Naive thymus-derived CD8-positive, alpha-beta T cell (primary cell): ENCODE measurements at places on chromosomes 12 and 14. TPM values are rescaled to one million over a fixed set of nuclear protein-coding genes. Genes with fewer than 3 reads are reported as not detected.

Gene KLRC4
- polyA plus RNA-seq, result 1.3 TPM

GRCh38 chr14:24692382-24693352, 58.7 kb upstream of the GZMB start:
- H3K36me3 ChIP-seq, result no peaks in the 10 kb centered on the region
- peaks cover 15% of the 10 kb centered on the region for H3K4me1 ChIP-seq
- peak overlapping the region; percentile 27 for H3K27ac ChIP-seq
- H3K27me3 ChIP-seq, result no peaks in the 10 kb centered on the region
- no peak for DNase-seq
- peak overlapping the region; percentile 66 for H3K4me3 ChIP-seq

DNA sequence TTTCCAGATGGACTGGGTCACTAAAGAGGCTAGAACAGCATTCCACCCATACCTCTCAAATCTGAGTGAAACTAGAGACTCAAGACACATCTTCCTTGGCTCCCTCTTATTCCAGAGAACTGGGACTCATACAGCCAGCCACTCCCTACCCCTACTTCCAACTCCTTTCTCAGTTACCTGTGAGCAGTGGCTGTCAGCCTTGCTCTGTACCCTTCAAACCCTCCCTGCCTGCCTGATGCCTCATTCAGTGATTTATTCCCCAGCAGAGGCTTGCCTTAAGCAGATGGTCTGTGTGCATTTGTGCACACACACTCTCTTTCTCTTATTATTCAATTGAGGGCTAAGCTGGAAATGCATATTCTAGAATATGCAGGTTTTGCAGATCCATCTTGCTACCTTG, 14.6 kb downstream of the GPR84 start:
- H3K27ac ChIP-seq, result no peak overlapping the region
- H3K36me3 ChIP-seq, result peaks cover 8% of the 10 kb centered on the region
- DNase-seq, result no peak
- peaks cover 15% of the 10 kb centered on the region for H3K4me1 ChIP-seq

DNA sequence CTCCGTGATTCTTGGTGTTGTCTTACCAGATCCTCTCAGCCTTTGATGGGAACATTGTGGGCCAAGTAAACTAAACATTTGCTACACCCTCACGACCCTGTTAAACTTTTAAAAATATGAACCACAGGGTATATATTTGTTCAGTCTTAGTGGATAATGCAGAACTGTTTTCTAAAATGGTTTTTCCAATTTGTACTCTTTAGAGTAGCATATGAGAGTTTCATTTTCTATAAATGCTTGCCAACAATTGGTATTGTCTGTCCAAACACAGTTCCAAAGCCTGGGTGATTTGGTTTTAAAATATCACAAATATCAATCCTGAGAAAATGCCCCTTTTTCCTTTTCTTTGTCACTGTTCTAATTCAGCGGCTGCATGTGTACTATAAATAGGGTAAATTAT, 6.7 kb upstream of the IL22 start:
- no peaks in the 10 kb centered on the region for H3K36me3 ChIP-seq
- H3K27me3 ChIP-seq, result no peaks in the 10 kb centered on the region
- H3K27ac ChIP-seq, result no peak overlapping the region
- no peak overlapping the region for H3K4me3 ChIP-seq
- no peak for DNase-seq
- H3K4me1 ChIP-seq, result peaks cover 5% of the 10 kb centered on the region

DNA sequence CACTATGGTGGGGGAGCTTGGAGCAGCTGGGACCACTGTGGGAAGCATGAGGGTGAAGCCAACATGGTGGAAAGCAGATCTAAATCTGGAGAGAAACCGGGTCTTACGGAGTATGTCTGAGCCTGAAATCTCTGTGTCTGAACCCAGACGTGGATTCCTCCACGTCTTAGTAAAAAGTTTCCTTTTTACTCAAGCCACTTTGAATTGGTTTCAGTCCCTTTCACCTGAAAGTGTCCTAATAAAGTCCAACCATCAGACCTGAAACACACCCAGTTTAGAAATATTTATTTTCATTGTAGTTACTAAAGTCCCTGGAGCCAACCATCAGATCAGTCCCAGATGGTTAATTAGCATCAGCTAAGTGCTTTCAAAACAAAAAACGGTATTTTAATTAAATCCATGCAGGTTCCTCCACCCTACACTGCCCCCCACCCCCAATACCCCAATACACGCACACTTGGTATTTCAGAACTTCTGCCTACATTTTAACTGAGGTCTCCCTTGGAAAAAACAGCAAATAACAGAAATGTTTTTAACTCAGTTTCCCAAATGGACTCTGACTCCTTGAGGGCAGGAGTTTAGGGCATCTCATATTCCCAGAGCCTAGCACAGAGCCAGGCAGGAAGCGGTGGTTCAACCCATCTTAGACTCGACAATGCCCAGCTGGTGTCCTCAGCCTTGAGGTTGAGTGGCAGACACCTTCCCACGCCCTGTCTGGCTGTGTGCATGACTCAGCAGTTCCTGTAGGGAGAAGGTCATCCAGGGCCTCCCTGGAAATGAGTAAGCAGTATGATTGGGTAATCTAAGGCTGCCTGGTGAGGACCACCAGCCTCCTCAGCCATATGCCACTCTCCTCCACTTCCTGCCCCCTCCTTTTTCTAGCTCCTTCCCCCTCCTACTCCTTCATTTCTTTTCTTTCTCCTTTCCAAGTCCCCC, 175.8 kb downstream of the TTC8 start:
- DNase-seq, result no peak
- no peak overlapping the region for H3K27ac ChIP-seq
- no peaks in the 10 kb centered on the region for H3K4me1 ChIP-seq
- peaks cover 29% of the 10 kb centered on the region for H3K27me3 ChIP-seq

GRCh38 chr12:23906329-23906728, 43.1 kb downstream of the SOX5 start:
- H3K27me3 ChIP-seq, result no peaks in the 10 kb centered on the region
- H3K4me3 ChIP-seq, result no peak overlapping the region

DNA sequence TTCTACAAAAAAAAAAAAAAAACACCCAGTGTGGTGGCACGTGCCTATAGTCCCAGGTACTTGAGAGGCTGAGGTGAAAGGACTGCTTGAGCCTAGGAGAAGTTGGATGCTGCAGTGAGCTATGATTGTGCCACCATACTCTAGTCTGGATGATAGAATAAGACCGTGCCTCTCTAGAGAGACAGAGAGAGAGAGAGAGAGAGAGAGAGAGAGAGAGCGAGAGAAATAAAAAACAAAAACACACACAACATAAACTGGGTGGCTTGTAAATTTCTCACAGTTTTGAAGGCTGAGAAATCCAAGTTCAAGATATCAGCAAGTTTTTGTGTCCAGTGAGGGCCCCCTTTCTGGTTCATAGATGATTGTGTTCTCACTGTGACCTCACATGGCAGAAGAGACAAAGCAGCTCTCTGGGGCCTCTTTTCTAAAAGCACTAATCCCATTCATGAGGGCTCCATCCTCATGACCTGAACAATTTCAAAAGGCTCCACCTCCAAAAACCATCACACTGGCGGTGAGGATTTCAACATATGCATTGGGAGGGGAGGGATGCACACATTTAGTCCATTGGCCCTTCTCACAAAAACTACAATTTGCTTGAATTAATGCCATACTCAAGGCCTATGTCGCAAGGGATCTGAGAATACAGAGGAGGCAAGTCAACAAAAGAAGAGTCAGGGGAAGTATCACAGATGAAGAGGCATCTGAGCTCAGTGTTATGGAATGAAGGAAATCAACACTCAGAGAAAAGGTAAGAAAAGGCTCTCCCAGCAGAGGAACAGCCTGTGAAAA, 94.9 kb downstream of the PPM1H start:
- no peaks in the 10 kb centered on the region for H3K36me3 ChIP-seq
- peaks cover 12% of the 10 kb centered on the region for H3K27me3 ChIP-seq
- no peak for DNase-seq
- H3K4me3 ChIP-seq, result no peak overlapping the region
- no peak overlapping the region for H3K27ac ChIP-seq

- peaks cover 2% of the 10 kb centered on the region for H3K4me1 ChIP-seq
- H3K27me3 ChIP-seq, result peaks cover 5% of the 10 kb centered on the region
- no peak overlapping the region for H3K4me3 ChIP-seq
- H3K27ac ChIP-seq, result no peak overlapping the region
- DNase-seq, result no peak
Observed at GRCh38 chr12:67911275-67911600, 78.0 kb upstream of the IFNG-AS1 start.

DNA sequence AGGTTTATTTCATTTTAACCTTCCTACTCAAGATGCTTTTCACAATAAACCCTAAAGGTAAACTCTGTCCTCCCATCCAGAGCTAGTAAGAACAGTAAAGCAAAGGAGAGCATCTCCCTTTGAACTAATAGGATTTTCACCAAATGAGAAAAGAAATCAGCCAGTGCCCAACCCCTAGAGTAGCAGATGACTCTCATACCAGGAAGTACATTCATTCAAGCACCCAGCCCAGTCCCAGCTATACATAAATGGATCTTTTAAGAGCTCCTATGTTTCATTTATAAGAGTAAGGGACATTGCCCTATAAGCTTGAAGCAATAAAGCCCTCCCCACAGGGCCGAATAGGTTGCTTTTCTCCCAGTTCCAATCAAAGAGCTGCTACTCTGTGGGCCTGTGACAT, 7.6 kb downstream of the BAZ2A start:
- H3K4me1 ChIP-seq, result peaks cover 75% of the 10 kb centered on the region
- no peaks in the 10 kb centered on the region for H3K27me3 ChIP-seq
- no peak for DNase-seq
- H3K36me3 ChIP-seq, result peaks cover 73% of the 10 kb centered on the region
